ENCODE measurements at places on chromosomes 13 and 19. TPM values are rescaled to one million over a fixed set of nuclear protein-coding genes. Genes with fewer than 3 reads are reported as not detected.

GRCh38 chr19:14545716-14546082, 16.3 kb downstream of the TECR start:
- peaks cover 7% of the 10 kb centered on the region for H3K4me1 ChIP-seq
- H3K4me3 ChIP-seq = no peak overlapping the region
- no peaks in the 10 kb centered on the region for H3K27me3 ChIP-seq
- no peak overlapping the region for H3K27ac ChIP-seq

DNA sequence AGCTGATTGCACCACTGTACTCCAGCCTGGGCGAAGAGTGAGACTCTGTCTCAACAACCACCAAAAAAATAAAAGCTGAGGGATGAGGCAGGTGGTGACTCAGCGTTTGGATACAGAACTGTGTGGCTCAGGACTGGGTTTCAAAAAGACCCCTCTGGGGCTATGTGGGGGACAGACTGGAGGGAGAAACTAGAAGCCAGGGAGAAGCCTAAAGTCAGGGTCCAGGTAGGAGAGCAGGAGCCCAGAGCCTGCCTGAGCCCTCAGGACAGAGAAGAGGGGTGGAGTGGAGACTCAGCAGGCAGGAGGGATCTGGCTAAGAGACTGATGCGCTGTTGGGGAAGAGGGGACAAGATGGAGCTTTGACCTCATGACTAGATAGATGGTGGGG, 1.8 kb upstream of the CD37 start:
- H3K4me1 ChIP-seq = peaks cover 1% of the 10 kb centered on the region
- no peak overlapping the region for H3K27ac ChIP-seq
- H3K27me3 ChIP-seq = no peaks in the 10 kb centered on the region

DNA sequence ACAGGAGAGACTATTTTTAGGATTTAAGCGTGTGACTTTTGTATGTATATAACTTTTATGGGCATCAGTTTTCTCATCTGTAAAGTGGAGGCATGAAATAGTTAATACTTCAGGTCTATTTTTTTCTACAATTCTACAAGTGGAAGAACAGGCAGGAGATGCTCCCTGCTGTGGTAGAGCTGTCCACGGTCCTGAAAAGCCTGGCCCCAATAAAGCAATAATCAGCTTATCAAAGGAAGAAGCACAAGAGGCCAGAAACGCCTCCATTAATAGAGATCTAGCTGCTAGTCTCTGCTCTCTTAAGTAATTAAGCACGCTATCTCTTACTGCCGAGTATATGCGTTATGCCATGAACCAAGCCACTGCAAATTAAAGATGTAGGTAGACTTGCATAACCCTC, 28.0 kb upstream of the WASF3 start:
- H3K27ac ChIP-seq = no peak overlapping the region
- H3K36me3 ChIP-seq = no peaks in the 10 kb centered on the region
- H3K27me3 ChIP-seq = no peaks in the 10 kb centered on the region

DNA sequence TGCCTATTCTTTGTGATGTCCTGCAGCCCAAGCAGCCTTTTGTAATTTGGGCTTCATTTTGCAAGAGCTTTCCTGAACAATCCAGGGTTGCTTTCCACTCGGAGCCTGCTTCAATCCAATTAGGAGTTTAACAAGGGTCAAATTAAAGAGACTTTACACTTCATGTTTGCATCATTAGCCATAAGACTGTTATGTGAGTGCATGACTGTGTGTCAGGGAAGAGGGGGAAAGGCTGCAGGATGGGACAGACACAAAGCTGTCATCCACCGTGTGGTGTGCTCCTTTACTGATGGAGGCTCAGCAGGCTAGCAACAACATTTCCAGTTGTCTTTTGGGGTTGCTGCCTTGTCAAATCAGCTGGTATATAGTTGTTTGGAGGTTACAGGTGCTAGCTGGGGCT, 23.7 kb upstream of the MAB21L1 start:
- DNase-seq = no peak
- no peak overlapping the region for H3K4me3 ChIP-seq
- no peaks in the 10 kb centered on the region for H3K4me1 ChIP-seq
- H3K27me3 ChIP-seq = no peaks in the 10 kb centered on the region

GRCh38 chr13:75635828-75636435, at the start of gene LMO7:
TSS of gene LMO7 (plus strand) at chr13:75636330. CDS start at chr13:75636658, 328 bp downstream.
- peak within 1 kb of the TSS; percentile 76 for H3K4me3 ChIP-seq
- peak; percentile 35 for DNase-seq
- no peaks in the 10 kb centered on the region for H3K27me3 ChIP-seq
- H3K4me1 ChIP-seq = no peaks in the 10 kb centered on the region
- H3K36me3 ChIP-seq = no peaks in the 10 kb centered on the region

GRCh38 chr19:11580116-11580515, 2.7 kb upstream of the ACP5 start:
- H3K4me1 ChIP-seq = no peaks in the 10 kb centered on the region
- DNase-seq = no peak
- no peaks in the 10 kb centered on the region for H3K36me3 ChIP-seq
- H3K27me3 ChIP-seq = no peaks in the 10 kb centered on the region
- no peak overlapping the region for H3K27ac ChIP-seq

DNA sequence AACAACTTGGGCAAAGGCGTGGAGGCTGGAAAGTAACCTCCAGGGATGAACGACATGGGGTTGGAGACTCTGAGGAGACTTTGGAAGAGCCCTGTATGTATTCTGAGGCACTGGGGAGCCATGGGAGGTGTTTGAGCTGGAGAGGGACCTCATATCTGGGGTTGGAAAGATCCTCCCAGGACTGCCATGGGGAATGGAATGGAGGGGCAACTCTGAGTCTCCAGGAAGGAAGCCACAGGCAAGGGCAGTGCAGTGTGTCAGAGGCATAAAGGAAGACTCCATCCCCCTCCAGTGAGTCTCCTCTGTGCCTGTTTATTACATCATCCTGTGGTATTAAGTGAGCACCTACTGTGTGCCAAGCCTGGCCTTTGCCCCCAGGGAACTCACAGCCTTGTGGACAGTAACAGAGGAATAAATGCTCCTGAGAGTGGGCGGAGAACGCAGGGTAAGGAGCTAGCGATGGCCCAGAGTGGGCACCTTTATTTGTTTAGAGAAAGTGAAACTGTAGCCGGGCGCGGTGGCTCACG, 7.7 kb downstream of the PEAK3 start:
- no peaks in the 10 kb centered on the region for H3K27me3 ChIP-seq
- H3K4me3 ChIP-seq = peak overlapping the region; percentile 29
- H3K36me3 ChIP-seq = no peaks in the 10 kb centered on the region
- peaks cover 59% of the 10 kb centered on the region for H3K4me1 ChIP-seq

DNA sequence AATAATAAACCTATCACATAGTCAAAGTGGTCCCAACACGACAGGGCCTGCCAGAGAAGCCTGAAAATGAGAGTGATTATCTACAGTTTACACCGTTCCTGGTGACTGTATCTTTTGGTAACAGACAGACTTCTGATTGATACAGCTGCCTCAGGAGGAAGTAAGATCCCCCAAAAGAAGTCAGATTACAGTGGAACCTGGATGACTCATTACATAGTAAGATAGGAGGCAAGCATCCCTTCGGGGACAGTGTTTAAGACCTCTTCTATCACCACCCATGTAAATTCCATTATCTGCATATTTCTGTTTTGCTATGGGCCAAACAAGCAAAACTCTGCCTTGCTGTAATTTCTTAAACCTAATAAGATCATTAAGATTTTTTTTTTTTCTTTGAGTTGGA, 44.0 kb upstream of the FLT1 start:
- H3K27me3 ChIP-seq = no peaks in the 10 kb centered on the region
- H3K4me1 ChIP-seq = no peaks in the 10 kb centered on the region
- no peak for DNase-seq
- no peak overlapping the region for H3K27ac ChIP-seq
- no peak overlapping the region for H3K4me3 ChIP-seq

DNA sequence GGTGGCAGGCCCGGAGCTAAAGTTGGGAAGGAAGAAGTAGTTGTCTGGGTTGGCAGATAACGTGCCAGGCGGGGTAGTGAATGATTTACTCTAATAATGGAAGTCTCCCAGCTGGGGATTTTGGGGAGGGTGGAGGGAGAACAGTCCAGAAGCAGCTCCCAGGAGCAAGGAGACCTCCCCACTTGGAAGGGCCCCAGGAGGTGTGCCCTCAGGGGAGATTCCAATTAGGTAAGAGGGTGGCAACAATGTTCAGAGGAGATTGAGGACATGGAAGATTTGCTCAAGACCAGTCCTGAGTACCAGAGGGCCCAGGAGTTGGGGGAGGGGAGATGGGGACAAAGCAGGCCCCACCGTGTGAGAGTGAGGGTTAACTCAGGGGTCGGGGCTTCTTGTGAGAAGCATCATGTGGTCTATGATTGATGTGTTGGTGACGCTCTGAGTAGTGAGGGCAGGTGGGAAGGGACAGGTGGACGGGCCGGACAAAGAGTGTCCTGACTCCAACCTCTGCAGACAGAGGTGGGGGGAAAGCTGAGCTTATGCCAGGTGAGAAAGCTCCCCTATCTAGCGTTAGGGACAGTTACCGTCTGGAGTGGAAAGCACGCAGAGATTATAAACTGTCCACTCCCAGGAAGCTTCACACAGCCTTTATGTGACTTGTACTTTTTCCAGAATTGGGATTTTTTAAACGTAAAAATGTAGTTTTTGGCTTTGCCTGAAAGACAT, 3.5 kb downstream of the SPINT2 start:
- H3K27me3 ChIP-seq = no peaks in the 10 kb centered on the region
- H3K27ac ChIP-seq = no peak overlapping the region
- H3K4me1 ChIP-seq = peaks cover 21% of the 10 kb centered on the region
- H3K36me3 ChIP-seq = no peaks in the 10 kb centered on the region

DNA sequence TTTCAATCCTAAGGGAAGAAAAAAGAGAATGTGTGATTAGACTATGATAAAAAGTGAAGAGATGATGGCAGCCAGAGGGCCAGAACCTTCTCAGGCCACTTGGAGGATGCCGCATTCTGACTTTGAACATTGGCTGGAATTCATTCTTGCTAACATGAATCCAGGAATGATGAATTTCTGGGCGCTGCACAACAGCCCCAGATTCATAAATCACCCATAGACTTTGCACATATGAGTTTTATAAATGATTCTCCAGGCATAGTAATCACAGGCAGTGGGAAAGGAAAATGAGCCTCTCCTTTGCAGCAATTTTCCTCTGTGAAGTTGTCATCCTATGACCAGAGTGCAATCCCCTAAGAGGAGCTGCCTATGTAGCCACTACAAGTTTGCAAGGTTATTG, 555.4 kb downstream of the KCTD12 start:
- no peak for DNase-seq
- H3K36me3 ChIP-seq = no peaks in the 10 kb centered on the region
- no peak overlapping the region for H3K4me3 ChIP-seq
- no peaks in the 10 kb centered on the region for H3K27me3 ChIP-seq

- H3K4me3 ChIP-seq = peak overlapping the region; percentile 84
- peak overlapping the region; percentile 85 for H3K27ac ChIP-seq
- H3K27me3 ChIP-seq = no peaks in the 10 kb centered on the region
- H3K36me3 ChIP-seq = no peaks in the 10 kb centered on the region
- DNase-seq = no peak
These were observed 1.0 kb downstream of the COL4A1 start for GRCh38 chr13:110305949-110306339.

GRCh38 chr13:76293346-76293745, 592.9 kb downstream of the KCTD12 start:
- H3K4me3 ChIP-seq = no peak overlapping the region
- H3K4me1 ChIP-seq = no peaks in the 10 kb centered on the region
- no peak overlapping the region for H3K27ac ChIP-seq
- DNase-seq = no peak
- H3K27me3 ChIP-seq = no peaks in the 10 kb centered on the region

DNA sequence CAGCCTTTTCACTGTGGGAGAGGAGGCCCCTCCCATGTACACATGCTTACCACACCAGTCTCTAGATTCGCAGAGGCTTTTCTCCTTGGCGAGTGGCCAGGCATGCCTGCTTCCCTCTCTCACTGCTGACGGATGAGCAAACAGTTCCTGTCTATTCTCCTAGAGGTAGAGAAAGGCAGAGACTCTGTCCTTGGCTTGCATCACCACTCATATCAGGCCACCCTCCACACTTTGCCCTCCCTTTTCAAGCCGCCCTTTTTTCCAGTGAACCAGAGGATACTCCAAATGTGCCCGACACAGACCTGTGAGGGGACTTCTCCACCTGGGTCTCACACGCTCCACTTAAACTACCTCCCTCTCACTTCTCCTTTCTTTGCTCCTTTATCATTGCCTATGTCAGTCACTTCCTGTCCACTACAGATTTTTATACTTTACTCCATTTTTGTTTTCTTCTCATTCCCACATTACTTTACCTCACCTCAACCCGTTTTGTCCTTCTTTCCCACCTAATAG, 284.6 kb downstream of the DNAJC15 start:
- H3K4me3 ChIP-seq = no peak overlapping the region
- peak; percentile 96 for DNase-seq
- no peak overlapping the region for H3K27ac ChIP-seq
- no peaks in the 10 kb centered on the region for H3K27me3 ChIP-seq

DNA sequence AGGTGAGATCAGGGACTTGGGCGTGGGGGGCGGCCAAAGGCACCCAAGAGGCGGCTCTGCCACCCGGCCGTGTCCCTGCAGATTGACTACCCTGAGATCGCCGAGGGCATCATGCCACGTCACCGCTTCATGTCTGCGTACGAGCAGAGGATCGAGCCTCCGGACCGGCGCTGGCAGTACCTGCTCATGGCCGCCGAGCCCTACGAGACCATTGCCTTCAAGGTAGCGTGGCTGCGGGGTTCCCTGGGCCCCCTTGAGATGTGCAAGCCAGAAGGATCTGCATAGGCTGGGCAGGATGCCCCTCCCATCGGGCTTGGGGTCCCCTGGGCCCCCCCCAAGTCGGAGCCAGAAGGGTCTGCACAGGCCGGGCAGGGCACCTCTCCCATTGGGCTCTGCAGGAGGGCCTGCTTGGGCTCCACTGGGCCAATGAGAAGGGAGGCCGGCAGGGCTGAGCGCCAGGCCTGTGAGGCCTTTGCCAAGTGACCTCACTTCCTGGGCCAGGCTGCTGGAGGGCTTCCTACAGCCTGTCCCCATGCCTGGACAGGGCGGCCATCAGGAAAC, 2.2 kb upstream of the AMH start:
- no peaks in the 10 kb centered on the region for H3K36me3 ChIP-seq
- H3K27me3 ChIP-seq = no peaks in the 10 kb centered on the region
- peak overlapping the region; percentile 42 for H3K27ac ChIP-seq
- H3K4me1 ChIP-seq = peaks cover 29% of the 10 kb centered on the region
- DNase-seq = peak; percentile 81
- H3K4me3 ChIP-seq = no peak overlapping the region

GRCh38 chr13:46131705-46132104, 26.9 kb upstream of the CPB2 start:
- DNase-seq = no peak
- no peak overlapping the region for H3K27ac ChIP-seq
- no peaks in the 10 kb centered on the region for H3K27me3 ChIP-seq
- no peak overlapping the region for H3K4me3 ChIP-seq
- no peaks in the 10 kb centered on the region for H3K4me1 ChIP-seq

Gene CYSLTR2
- polyA plus RNA-seq = 0.76 TPM

Gene PLIN3
- 109 TPM for polyA plus RNA-seq

Gene TIMM50
- polyA plus RNA-seq = 130 TPM

Gene ZNF429
- 10.1 TPM for polyA plus RNA-seq

Gene CDADC1
- polyA plus RNA-seq = 32.5 TPM

Gene LRP3
- polyA plus RNA-seq = 21.8 TPM

Gene SPTBN4
- 7.2 TPM for polyA plus RNA-seq

Gene SLAIN1
- 73.1 TPM for polyA plus RNA-seq

Gene IGFL2
- polyA plus RNA-seq = 8.0 TPM

Gene PEG3
- polyA plus RNA-seq = 65.9 TPM

Gene CRB3
- 2.3 TPM for polyA plus RNA-seq

Data from testis (tissue), 5 donors.